Brain (organoid and tissue), 16 donors: ENCODE measurements at places on chromosomes 2 and 18. TPM values are rescaled to one million over a fixed set of nuclear protein-coding genes. Genes with fewer than 3 reads are reported as not detected.

The IKZF2 gene
- 1.3 TPM for polyA plus RNA-seq

The ITGA6 gene
- 7.3 TPM for polyA plus RNA-seq

The TMEM17 gene
- polyA plus RNA-seq, result 1.8 TPM

The CREG2 gene
- polyA plus RNA-seq, result 3.8 TPM

The SERPINB10 gene
- not detected for polyA plus RNA-seq

The REG3G gene
- polyA plus RNA-seq, result not detected

The EGR4 gene
- polyA plus RNA-seq, result 0.83 TPM

The NOL4 gene
- polyA plus RNA-seq, result 173 TPM

The NT5C1B gene
- not detected for polyA plus RNA-seq

The SLC14A1 gene
- 16.2 TPM for polyA plus RNA-seq

The TTN gene
- not detected for polyA plus RNA-seq

The GPR17 gene
- 15.5 TPM for polyA plus RNA-seq

The YWHAQ gene
- polyA plus RNA-seq, result 483 TPM

The MC5R gene
- not detected for polyA plus RNA-seq

The NEU2 gene
- not detected for polyA plus RNA-seq

The SH3RF3 gene
- 2.3 TPM for polyA plus RNA-seq

The EHD3 gene
- polyA plus RNA-seq, result 14.9 TPM

The DSG1 gene
- polyA plus RNA-seq, result 0.05 TPM

The NCOA1 gene
- 37.4 TPM for polyA plus RNA-seq

The SIGLEC15 gene
- polyA plus RNA-seq, result 6.3 TPM

The CTDP1 gene
- 13.1 TPM for polyA plus RNA-seq

The PPP1R1C gene
- 7.2 TPM for polyA plus RNA-seq

The RAB6C gene
- 0.29 TPM for polyA plus RNA-seq

The DNAH6 gene
- polyA plus RNA-seq, result not detected

The TDRD15 gene
- not detected for polyA plus RNA-seq

The RBKS gene
- 2.1 TPM for polyA plus RNA-seq

The ACVR2A gene
- 3.5 TPM for polyA plus RNA-seq

The GREB1 gene
- 11.3 TPM for polyA plus RNA-seq

The LAMA3 gene
- 1.8 TPM for polyA plus RNA-seq

The DSC1 gene
- polyA plus RNA-seq, result not detected
